Breast epithelium (tissue), 4 donors: ENCODE measurements at places on chromosomes 4 and X.

DNA sequence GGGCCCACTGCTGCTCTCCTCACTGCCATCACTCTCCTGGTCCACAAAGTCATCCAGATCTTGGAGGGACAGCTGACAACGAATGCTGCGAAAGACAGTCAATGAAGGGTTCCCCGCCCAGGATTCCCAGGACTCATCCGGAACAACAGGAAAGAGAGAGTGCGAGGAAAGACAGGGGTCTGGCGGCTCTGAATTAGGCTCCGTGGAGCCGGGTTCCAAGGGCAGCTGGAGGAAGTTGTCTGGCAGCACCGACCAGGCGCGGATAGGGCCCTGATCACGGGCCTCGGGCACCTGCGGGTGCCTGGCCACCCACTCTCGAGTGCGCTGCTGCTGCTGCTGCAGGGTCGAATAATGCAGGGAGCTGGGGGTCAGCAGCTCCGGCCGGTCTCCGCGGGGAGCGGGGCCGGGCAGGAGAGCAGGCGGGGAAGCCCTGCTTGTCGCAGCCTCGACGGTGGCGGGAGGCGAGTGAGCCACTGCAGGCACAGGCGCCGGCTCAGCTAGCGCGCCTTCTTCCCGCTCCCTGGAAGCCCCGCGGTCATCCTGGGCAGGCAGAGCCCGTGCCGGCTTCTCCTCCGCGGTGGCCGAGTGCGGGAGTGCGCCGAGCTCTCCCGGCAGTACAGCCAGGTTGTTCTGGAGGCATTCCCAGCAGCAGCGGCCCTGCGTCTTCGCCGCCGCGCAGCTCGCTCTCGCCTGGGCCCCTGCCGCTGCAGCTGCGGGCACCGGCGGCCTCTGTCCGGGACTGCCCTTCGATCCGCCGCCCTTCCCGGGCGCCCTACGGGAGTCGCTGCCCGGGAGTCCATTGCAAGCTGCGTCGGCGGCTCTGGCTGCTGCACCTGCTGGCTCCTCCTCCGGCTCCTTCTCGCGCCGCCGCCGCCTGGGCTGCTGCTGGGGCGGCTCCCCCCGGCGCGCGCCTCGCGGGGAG lies 1.1 kb downstream of the SOWAHB start:
- peak; percentile 54 for DNase-seq

DNA sequence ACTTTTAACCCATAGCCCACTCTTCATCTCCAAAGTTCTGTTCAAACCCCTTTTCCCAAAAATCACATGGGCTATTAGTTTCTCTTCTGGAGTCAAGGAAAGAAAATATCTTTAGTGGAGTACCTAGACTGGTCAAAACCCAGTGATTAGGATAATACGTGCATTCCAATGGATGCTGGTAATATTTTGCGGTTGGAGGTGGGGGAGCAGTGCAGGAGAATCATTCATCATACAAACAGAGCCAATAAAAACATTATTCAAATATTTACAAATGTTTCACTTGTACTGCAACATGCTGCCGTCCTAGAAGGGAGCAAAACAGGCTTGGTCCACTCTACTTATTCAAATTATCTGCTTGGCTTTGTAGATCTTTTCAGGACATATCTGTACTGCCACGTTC lies 57.2 kb upstream of the RAB9B start:
- DNase-seq: no peak

DNA sequence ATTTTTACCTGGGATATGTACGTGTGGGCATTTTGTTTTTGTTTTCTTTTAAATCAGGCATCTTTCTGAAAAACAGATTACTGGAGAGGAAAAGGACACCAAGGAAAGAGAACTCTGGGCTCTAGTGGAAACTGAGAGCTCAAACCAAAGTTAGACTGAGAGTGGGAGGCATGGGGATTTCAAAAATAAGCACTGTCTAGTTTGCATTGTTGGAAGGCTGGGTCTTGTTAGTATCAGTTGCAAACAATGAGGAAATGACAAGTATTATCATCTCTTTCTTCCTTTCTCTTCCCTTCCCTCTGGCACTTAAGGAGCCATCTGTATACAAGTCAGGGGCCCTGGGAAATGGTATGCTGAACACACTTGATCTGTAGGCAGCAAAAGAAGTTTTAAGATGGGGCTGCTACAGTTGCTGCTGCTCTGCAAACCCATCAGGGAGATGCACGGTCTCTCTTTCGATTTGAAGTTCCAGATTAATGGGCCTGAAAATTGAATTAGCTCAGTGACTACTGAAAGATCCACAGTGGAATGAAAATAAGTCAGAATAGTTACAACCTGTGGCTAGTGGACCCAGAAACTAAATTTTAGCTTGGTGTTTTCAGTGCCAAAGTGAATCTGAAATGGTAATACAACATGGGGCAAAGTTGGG lies 48.0 kb upstream of the GRXCR1 start:
- no peak for DNase-seq

DNA sequence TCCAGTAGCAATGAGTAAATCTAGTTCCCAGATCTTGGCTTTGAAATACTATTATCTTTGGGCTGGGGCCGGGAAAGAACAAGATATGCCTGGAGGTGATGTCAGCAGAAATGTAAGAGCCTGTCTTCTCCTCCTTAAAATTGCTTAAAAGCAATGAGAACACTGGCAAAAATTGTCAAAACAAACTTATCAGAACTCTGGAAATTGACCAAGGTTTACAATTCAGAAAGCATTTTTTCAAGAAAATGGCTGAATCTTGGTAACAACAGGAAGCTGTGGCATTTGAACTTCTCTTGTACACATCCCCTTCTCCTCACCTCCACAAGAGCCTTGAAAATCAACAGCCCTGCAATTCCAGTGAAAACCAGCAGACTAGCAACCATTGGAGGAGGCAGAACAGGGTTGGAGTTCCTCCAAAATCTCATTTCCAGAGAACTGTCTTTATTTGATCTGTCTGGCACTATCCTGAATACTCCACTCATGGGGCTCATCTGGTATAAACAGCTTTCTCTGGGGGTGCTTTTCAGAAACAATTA lies 13.5 kb downstream of the TIMP1 start:
- DNase-seq: no peak

DNA sequence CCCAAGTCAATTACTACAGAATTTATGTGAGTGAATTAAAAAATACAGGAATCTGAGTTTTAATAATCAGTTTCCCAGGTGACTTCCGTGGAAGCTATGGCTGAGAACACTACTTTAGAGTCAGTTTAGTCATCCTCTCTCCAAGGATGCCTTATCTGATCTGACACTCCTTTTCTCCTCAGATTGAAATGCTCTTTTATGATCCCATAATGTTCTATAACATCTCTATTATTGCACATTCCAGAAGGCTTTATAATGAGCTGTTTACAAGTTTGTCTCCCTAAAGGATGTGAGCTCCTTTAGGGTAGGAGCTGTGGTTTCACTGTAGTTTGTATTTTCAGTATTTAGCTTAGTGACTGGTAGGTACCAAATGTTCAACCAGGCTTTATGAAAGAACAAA lies 90.0 kb downstream of the GPRIN3 start:
- DNase-seq: no peak

- DNase-seq: no peak
Measured at GRCh38 chr4:87240341-87240740, 19.9 kb upstream of the KLHL8 start.

DNA sequence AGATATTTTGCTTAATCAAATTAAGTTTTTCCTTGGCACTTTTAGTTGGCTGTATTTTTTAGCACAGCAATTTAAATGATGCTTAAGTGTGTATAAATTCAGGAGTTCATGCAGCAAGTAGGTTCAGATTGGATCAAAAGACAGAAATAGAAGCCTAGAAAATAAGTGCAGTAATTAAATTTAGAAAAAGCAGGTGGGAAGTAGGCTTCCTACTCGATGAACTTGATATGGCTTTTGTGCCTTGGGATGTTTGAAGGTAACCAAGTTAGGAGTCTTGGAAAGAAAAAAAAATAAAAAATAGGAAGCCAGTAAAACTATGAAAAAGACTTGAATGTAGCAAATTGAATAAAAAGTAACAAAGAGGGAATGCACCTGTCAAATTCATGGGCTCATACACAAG lies 372.3 kb downstream of the SPOCK3 start:
- no peak for DNase-seq

DNA sequence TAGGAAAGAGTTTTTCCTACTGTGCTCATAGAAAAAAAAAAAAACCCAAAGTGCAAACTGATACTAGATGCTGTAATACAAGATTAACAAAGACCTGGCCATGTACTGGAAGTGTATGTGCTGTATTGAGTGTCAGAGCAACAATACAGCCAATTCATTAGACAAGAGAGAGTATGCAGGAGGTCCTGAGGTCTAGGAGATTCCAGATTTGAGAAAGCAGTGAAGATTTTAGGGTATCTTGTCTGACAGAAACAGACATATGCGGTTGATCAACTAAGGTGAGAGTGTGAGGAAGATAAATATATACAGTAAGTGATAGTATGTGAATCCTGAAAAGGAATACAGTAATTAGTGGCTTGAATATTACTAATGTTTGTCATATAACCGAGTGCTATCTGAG lies 3.0 kb downstream of the GPR174 start:
- no peak for DNase-seq

DNA sequence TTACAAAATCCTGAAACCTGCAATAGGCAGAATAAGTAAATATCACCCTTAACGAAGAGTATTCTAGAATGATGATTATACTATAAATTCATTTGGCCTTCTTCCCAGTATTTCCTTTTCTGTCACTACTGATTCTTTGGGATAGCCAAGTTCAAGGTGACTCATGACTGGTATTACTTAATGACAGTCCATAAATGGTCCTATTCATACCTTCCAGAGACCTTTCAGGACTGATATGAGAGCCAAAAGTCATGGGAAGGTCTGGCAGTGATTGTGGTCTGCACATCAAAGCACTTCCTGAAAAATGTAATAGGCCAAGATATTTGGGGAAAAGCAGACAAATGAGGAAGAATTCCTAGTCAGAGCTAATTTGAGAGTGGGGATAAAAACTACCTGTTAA lies 239.6 kb upstream of the FAM47A start:
- DNase-seq: no peak

DNA sequence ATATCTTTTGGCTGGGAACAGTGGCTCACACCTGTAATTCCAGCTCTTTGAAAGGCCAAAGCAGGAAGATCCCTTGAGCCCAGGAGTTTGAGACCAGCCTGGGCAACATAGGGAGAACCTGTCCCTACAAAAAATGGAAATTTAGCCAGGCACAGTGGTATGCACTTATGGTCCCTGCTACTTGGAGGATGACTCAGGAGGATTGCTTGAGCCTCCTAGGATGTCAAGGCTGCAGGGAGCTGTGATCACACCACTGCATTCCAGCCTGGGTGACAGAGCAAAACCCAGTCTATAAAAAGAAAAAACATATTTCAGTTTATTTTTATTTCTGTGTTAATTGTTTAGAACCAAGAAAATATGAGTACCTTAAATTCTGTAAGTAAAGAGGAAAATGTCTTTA lies 123.7 kb downstream of the CBR4 start:
- DNase-seq: no peak

GRCh38 chr4:185654965-185655554 lies 119.8 kb upstream of the PDLIM3 start:
- DNase-seq: no peak

DNA sequence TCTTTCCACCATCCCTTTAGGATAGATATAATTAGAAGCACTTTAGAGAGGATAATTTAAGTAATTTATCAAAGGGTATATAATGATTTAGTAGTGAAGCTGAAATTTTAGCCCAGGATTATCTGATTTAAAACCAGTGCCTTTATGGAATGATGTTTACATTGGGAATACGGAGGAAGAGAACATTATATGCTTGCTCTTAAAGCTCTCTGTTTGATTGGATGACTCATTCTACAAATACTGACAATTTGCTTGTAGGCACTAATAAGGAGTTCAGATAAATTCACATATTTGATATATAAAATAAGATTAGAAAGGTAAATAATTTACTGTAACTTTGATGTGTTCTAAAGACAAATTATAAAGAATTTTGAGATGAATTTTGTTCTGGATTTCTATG lies 84.7 kb downstream of the SH3BGRL start:
- DNase-seq: no peak

DNA sequence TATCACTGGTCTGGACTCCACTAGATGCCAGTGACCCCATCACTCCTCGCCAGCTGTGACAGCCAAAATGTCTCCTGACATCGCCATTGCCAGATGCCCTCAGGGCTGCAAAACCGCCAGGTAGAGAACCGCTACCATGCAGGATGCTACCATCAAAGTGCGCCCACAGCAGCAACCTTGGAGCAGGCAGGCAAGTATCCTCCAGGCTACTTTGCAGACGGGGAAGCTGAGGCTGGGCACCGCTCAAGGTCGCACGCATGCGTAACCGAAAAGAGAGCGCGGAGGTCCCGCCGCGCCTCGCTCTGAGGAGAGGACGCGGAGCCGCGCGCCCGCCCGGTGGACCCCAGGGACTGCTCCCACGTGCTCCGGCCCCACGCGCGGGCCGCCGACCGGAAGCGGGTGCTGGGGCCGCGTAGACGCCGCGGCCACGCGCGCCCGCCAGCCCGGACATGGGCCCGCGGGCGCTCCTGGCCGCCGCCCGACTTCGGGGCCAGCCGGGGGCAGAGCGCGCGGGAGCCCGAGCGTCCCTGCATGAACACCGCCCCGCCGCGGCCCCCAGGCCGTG lies at the start of gene STS:
STS (plus strand) TSS at position 300 of the 565 bp plus-strand sequence. CDS start 105,488 bp downstream, outside the sequence.
- DNase-seq: peak; percentile 44

- DNase-seq: no peak
Measured at GRCh38 chr4:114062499-114062898, 83.1 kb upstream of the ARSJ start.

GRCh38 chrX:10173331-10173900 lies 16.6 kb downstream of the CLCN4 start:
- DNase-seq: peak; percentile 55

DNA sequence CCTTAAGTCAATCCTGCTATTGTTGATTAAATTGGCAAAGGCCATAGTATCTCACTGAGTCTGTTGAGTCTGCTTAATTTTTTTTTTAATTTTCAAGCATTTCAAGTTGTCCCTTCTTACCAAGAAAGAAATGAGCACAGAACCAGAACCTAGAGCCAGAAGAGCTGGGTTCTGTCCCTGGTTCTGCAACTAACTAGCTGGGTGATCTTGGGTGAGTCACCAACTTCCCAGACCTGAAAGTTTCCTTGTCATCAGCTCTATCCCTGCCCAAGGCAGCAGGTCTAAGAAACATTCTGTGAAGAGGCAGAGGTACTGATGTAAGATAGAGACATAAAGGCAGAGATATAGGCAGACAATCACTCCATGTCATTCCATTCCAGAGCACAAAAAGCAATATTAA lies 17.3 kb downstream of the TEC start:
- DNase-seq: no peak

DNA sequence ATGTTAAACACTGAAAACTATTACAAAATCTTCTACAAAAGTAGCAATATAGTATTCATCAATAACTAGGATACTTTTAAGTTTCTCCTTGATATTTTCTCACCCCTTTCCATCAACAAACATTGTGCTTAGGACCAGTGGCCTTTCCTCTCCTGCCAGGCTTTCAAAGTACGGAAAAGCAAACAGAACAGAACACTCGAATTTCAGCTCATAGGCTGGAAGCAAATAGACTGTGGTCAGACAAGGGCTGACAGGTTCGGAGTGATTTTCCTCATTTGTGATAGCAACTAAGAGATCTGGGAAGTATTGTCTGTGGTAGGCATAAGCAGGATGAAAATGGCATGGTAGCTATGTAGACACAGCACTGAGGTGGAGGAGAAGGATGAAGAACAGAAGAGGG lies 68.6 kb upstream of the SORBS2 start:
- DNase-seq: no peak

GRCh38 chrX:13090339-13091110 lies 46.1 kb upstream of the FAM9C start:
- DNase-seq: no peak
